ENCODE measurements at places on chromosomes 2 and 18.

- peak overlapping the region; percentile 60 for H3K4me3 ChIP-seq
- peak; percentile 84 for DNase-seq
- peaks cover 48% of the 10 kb centered on the region for H3K4me1 ChIP-seq
- H3K27me3 ChIP-seq, result peaks cover 95% of the 10 kb centered on the region
Observed at GRCh38 chr2:176096986-176097819, 2.4 kb upstream of the HOXD12 start.

GRCh38 chr2:38474021-38474456 is 97.0 kb upstream of the ATL2 start:
- no peaks in the 10 kb centered on the region for H3K36me3 ChIP-seq
- H3K4me3 ChIP-seq, result no peak overlapping the region
- H3K4me1 ChIP-seq, result peaks cover under 1% of the 10 kb centered on the region
- peaks cover 20% of the 10 kb centered on the region for H3K27me3 ChIP-seq

GRCh38 chr2:223269386-223269785 is 217.4 kb downstream of the KCNE4 start:
- no peak overlapping the region for H3K27ac ChIP-seq
- DNase-seq, result no peak
- peaks cover 5% of the 10 kb centered on the region for H3K27me3 ChIP-seq
- H3K4me3 ChIP-seq, result no peak overlapping the region
- H3K4me1 ChIP-seq, result no peaks in the 10 kb centered on the region

DNA sequence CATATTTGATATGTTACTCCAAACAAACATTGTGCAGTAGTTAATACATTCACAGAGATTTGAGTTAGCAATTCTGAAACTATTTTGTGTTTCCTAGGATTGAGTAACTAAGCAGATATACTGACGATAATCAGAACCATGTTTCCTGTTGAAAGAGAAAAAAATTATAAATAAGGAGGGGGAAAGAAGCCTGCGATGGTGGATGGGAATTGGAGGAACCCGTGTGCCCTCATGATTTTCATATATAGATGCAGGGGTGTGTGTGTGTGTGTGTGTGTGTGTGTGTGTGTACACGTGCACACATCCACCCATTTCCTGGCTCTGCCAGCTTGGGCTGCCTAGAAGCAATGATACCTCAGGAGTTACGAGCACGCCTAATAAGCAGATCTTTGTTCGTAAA is 56.9 kb downstream of the LPIN2 start:
- H3K36me3 ChIP-seq, result peaks cover 86% of the 10 kb centered on the region
- DNase-seq, result no peak
- no peaks in the 10 kb centered on the region for H3K27me3 ChIP-seq
- no peak overlapping the region for H3K27ac ChIP-seq
- H3K4me3 ChIP-seq, result no peak overlapping the region

GRCh38 chr18:73980289-73980979 is 167.2 kb downstream of the FBXO15 start:
- H3K27ac ChIP-seq, result no peak overlapping the region
- peaks cover 14% of the 10 kb centered on the region for H3K4me1 ChIP-seq
- no peak overlapping the region for H3K4me3 ChIP-seq
- no peaks in the 10 kb centered on the region for H3K36me3 ChIP-seq
- peaks cover 2% of the 10 kb centered on the region for H3K27me3 ChIP-seq
- peak; percentile 65 for DNase-seq

DNA sequence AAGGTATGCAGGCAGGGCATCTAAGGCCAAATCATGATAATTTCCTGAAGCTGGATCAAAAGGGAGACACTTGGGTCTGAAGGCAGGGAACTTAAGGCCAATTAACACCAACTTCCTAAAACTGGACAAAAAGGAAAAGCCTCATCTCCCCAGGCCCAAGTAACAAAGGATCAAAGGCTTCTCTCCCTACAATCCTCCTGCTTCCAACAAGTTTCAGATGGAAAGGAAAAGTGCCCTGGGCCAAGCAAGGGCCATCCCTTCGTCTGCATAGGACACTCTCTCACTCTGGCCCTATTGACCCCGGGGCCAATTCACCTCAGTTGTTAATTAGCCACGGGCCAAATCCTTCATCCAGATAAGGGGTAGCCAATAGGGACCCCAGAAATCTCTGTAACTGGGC is 1335.8 kb upstream of the CDH2 start:
- H3K36me3 ChIP-seq, result no peaks in the 10 kb centered on the region
- no peak overlapping the region for H3K4me3 ChIP-seq
- no peaks in the 10 kb centered on the region for H3K4me1 ChIP-seq
- H3K27ac ChIP-seq, result peak overlapping the region; percentile 73

DNA sequence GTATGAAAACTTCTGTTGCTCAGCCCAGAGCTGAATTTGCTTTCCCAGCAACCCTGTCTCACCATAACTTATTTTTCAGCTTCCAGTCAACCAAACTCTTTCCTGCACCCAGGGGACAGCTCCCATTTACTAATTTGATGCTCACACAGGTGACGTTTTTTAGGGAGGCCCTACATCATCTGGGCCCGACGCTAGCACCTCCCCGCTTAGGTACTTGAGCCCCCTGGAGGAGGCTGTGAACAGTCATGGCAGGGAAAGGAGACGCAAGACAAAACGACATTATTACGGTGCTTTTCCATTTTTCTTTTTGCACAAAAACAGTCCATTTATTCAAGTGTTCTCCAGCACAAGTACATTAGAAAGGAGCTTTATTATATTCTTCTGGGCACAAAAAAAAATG is 59.2 kb upstream of the POMC start:
- H3K27me3 ChIP-seq, result peaks cover 3% of the 10 kb centered on the region
- peaks cover 4% of the 10 kb centered on the region for H3K36me3 ChIP-seq
- peaks cover 39% of the 10 kb centered on the region for H3K4me1 ChIP-seq
- peak overlapping the region; percentile 54 for H3K27ac ChIP-seq
- H3K4me3 ChIP-seq, result no peak overlapping the region

- H3K36me3 ChIP-seq, result no peaks in the 10 kb centered on the region
- peaks cover 2% of the 10 kb centered on the region for H3K27me3 ChIP-seq
- DNase-seq, result no peak
- H3K27ac ChIP-seq, result no peak overlapping the region
- no peak overlapping the region for H3K4me3 ChIP-seq
- H3K4me1 ChIP-seq, result peaks cover 9% of the 10 kb centered on the region
Observed at GRCh38 chr2:164882276-164882675, 40.7 kb upstream of the COBLL1 start.

GRCh38 chr18:69291755-69292154 is 108.9 kb upstream of the DOK6 start:
- no peaks in the 10 kb centered on the region for H3K36me3 ChIP-seq
- H3K4me1 ChIP-seq, result no peaks in the 10 kb centered on the region
- H3K27me3 ChIP-seq, result no peaks in the 10 kb centered on the region
- no peak overlapping the region for H3K27ac ChIP-seq
- no peak for DNase-seq

- DNase-seq, result no peak
- no peak overlapping the region for H3K27ac ChIP-seq
- no peaks in the 10 kb centered on the region for H3K27me3 ChIP-seq
- H3K36me3 ChIP-seq, result no peaks in the 10 kb centered on the region
- no peaks in the 10 kb centered on the region for H3K4me1 ChIP-seq
Observed at GRCh38 chr2:212173756-212174510, 364.7 kb downstream of the ERBB4 start.

GRCh38 chr2:108921096-108922030 is 67.7 kb downstream of the EDAR start:
- H3K4me1 ChIP-seq, result peaks cover 75% of the 10 kb centered on the region
- no peak overlapping the region for H3K27ac ChIP-seq

DNA sequence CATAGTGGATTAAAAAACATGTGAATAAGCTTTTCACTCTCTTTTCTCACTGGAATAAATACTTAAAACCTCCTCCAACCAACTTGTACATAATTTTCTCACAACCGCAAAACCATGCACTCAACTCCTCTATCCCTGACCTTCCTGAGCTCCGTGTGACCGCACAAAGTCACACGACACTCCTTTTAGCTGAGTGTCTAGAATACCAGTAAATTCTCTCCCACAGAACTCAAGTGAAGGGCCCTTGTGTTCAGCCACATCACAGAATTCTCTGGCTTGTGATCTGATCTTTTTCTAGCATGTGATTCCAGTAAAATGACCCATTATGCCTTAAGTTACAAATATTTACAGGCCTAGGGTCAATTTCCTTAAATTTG is 91.2 kb upstream of the ARL4C start:
- peaks cover 8% of the 10 kb centered on the region for H3K4me1 ChIP-seq
- H3K4me3 ChIP-seq, result no peak overlapping the region
- H3K27me3 ChIP-seq, result peaks cover 4% of the 10 kb centered on the region
- H3K27ac ChIP-seq, result no peak overlapping the region
- no peaks in the 10 kb centered on the region for H3K36me3 ChIP-seq
- no peak for DNase-seq

DNA sequence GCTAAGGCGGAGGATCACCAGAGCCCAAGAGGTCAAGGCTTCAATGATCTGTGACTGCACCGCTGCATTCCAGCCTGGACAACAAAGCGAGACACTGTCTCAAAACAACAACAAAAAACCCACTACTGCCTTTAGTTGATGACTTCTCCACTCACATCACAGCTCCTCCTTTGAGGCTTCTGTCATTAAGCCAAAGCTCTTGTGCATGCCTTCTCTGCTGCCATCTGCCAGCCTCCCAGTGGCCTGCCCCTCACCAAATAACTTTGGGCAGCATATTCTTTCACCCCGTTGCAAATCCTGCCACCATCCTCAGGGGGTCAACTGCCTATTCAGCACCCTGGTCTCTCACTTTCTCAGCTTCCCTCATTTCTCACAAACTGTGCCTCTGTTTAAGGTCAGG is 27.5 kb downstream of the OSBPL1A start:
- H3K36me3 ChIP-seq, result peaks cover 71% of the 10 kb centered on the region
- peak; percentile 14 for DNase-seq
- no peaks in the 10 kb centered on the region for H3K27me3 ChIP-seq
- H3K4me1 ChIP-seq, result peaks cover 66% of the 10 kb centered on the region
- peak overlapping the region; percentile 33 for H3K4me3 ChIP-seq
- H3K27ac ChIP-seq, result peak overlapping the region; percentile 99

GRCh38 chr18:79796531-79797405 is 970 bp upstream of the KCNG2 start:
- peak overlapping the region; percentile 82 for H3K4me3 ChIP-seq
- no peak overlapping the region for H3K27ac ChIP-seq
- peaks cover 23% of the 10 kb centered on the region for H3K4me1 ChIP-seq
- no peak for DNase-seq

DNA sequence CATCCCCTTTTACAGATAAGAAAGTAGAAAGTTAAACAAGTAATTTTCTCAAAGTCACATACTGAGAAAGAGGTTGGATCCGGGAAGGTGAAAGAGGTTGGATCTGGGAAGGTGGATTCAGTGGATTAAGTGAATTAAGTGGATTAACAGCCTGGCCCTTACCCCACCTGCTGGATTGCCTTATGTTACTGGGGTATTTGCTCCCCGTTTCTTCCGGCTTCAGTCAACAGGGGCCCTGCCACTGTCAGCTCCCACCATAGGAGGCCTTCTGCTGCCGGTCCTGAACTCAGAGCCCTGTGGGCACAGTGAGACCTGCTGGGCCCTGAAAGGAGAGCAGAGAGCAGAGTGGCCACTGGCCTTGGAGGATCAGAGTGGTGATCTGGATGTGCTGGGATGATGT is 113.2 kb downstream of the VAPA start:
- H3K36me3 ChIP-seq, result no peaks in the 10 kb centered on the region
- H3K27ac ChIP-seq, result no peak overlapping the region
- H3K4me3 ChIP-seq, result no peak overlapping the region
- peaks cover 15% of the 10 kb centered on the region for H3K4me1 ChIP-seq
- H3K27me3 ChIP-seq, result peaks cover 4% of the 10 kb centered on the region

DNA sequence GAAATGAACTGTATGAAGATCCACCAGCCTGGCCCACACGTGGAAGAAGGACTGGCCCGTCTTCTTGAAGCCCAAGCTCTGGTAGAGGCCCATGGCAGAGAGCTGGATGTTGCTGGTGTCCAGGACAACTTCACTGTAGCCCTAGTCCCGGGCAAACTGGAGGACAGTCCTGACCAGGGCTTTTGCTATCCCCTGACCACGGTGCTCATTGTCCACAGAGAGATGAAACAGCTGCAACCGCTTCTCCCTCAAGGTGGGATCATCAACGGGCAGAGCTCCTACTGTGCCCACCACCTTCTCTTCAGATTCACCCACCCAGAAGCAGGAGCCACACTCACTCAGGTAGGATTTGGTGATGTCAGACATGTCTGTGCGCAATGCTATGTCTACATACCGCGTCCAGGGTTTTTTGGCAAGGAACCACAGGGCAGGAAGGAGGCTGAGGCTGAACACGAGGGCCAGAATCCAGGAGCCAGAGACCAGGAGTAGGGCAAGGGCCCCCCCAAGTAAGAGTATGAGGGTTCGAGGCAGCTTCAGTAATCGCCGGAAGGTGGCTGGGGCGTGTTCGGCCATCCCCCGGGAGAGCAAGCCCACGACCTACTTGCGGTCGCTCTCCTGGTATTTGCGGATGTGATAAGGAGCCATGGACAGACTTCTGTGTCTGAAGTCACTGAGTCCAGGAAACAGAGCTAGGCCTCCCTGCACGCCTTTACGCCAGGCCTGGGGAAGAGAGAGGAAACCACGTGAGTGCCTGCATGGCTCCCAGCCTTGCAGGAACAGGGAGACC is 36.3 kb downstream of the TPRKB start:
- H3K27ac ChIP-seq, result no peak overlapping the region
- H3K4me1 ChIP-seq, result no peaks in the 10 kb centered on the region
- H3K27me3 ChIP-seq, result peaks cover 48% of the 10 kb centered on the region
- H3K36me3 ChIP-seq, result no peaks in the 10 kb centered on the region
- no peak overlapping the region for H3K4me3 ChIP-seq

- H3K27ac ChIP-seq, result no peak overlapping the region
- H3K27me3 ChIP-seq, result no peaks in the 10 kb centered on the region
- no peak for DNase-seq
- H3K4me3 ChIP-seq, result no peak overlapping the region
Observed at GRCh38 chr2:232781765-232782164, 5.4 kb upstream of the KCNJ13 start.

GRCh38 chr2:103139628-103140268 is 377.9 kb downstream of the TMEM182 start:
- peaks cover 37% of the 10 kb centered on the region for H3K4me1 ChIP-seq
- H3K4me3 ChIP-seq, result no peak overlapping the region
- peaks cover 17% of the 10 kb centered on the region for H3K27me3 ChIP-seq
- no peak overlapping the region for H3K27ac ChIP-seq
- peaks cover 4% of the 10 kb centered on the region for H3K36me3 ChIP-seq
- no peak for DNase-seq

GRCh38 chr2:42333579-42333978 is 27.4 kb downstream of the COX7A2L start:
- peaks cover 74% of the 10 kb centered on the region for H3K36me3 ChIP-seq
- H3K4me1 ChIP-seq, result peaks cover 19% of the 10 kb centered on the region
- H3K27ac ChIP-seq, result no peak overlapping the region
- DNase-seq, result no peak

GRCh38 chr2:36667931-36668330 is 28.6 kb upstream of the VIT start:
- no peak overlapping the region for H3K27ac ChIP-seq
- peaks cover 3% of the 10 kb centered on the region for H3K27me3 ChIP-seq
- no peaks in the 10 kb centered on the region for H3K36me3 ChIP-seq

- no peak overlapping the region for H3K27ac ChIP-seq
- DNase-seq, result peak; percentile 49
- peaks cover 13% of the 10 kb centered on the region for H3K4me1 ChIP-seq
- no peaks in the 10 kb centered on the region for H3K36me3 ChIP-seq
Observed at GRCh38 chr2:148876202-148876594, 1.2 kb downstream of the KIF5C start.

- no peak overlapping the region for H3K4me3 ChIP-seq
- H3K27ac ChIP-seq, result no peak overlapping the region
- peaks cover 48% of the 10 kb centered on the region for H3K27me3 ChIP-seq
- DNase-seq, result no peak
- H3K36me3 ChIP-seq, result no peaks in the 10 kb centered on the region
Observed at GRCh38 chr2:95018861-95019550, 6.5 kb upstream of the MAL start.

GRCh38 chr18:48765053-48765452 is 185.7 kb downstream of the SMAD7 start:
- peaks cover 14% of the 10 kb centered on the region for H3K36me3 ChIP-seq
- peak overlapping the region; percentile 88 for H3K27ac ChIP-seq
- peaks cover 6% of the 10 kb centered on the region for H3K27me3 ChIP-seq
